Activated CD4-positive, alpha-beta memory T cell treated with anti-CD3 and anti-CD28 coated beads, Interleukin-2, amount 10 ng/mL, durations not matched to agents 7 days and 5 days (primary cell): ENCODE measurements at places on chromosomes 16 and 17.
A peak's percentile ranks its signal among the peaks of the same experiment; 100 is the strongest.

GRCh38 chr16:67397812-67398545, 4.7 kb upstream of the TPPP3 start:
- DNase-seq: no peak

GRCh38 chr17:77893144-77894044, 65.1 kb upstream of the TNRC6C start:
- DNase-seq: no peak

- no peak for DNase-seq
Observed at GRCh38 chr16:72023962-72024361, 15.4 kb downstream of the DHODH start.

DNA sequence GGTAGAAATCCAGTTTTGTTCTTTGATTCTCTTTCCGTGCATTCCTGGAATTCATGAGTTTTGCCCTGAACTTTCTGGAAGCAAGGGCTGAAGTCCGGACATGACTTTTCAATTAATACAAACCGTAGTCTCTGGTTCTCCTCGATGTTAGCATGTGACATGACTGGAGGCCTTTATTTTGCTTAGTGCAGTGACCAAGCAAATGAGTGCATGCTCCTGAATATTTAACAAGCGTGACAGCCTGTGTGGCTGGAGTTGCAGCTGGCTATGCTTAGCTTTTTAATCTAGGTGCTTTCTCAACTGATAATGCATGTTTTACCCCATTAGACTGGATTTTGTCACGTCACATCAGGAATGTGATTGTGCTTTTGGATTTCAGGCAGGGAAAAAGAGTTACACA, 302.1 kb downstream of the MAP2K6 start:
- DNase-seq: no peak

- no peak for DNase-seq
Observed at GRCh38 chr16:57637424-57637823, 9.0 kb downstream of the ADGRG1 start.

DNA sequence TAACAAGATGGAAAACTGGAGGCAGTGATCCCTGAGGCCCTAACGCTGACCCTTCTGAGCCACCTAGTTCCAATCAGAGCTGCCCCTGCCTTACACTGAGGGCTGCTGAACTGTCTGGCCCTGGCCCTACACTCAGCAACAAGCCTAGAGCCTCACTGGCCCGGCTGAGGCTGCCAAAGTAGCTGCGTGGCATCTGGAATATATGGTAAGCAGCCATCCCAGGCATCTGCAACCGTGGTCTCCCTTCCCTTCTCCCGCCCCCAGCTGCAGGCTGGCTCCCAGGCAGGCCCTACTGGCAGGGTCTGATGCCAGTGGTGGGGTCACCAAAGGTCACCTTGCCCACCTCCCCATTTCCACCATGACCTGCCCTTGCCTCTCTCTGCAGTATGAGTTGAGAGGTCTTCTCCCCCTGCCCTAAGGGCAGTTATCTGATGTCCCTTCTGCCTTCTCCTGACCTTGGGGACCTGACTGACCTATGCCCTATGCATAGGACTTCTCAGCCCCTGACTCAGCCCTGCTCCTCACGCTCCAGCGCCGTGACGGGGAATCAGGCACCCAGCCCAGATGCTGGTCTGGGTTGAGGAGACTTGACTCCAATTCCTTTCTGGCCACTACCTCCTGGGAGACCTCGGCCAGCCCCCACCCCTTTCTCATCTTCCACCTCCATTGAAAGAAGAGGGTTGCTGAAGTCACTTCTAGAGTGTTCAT, 45.3 kb downstream of the CPNE2 start:
- DNase-seq: no peak

GRCh38 chr17:45070809-45071208, 9.7 kb downstream of the NMT1 start:
- DNase-seq: no peak

DNA sequence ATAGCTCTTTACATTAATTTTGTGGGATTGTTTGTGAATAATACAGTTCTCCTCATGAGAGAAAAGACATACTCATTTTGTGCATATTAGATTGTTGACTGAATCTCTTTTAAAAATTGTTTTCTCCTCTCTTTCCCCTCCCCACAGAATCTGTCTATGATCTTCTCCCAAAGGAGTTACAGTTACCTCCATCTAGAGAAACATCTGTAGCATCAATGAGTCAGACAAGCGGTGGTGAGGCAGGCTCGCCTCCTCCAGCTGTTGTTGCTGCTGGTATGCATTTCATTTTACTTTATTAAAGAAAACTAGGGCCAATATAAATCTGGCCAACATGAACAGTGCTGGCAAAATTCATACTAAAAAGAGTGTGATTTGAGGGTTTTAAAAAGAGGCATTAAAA, 60.5 kb downstream of the NFAT5 start:
- DNase-seq: no peak

DNA sequence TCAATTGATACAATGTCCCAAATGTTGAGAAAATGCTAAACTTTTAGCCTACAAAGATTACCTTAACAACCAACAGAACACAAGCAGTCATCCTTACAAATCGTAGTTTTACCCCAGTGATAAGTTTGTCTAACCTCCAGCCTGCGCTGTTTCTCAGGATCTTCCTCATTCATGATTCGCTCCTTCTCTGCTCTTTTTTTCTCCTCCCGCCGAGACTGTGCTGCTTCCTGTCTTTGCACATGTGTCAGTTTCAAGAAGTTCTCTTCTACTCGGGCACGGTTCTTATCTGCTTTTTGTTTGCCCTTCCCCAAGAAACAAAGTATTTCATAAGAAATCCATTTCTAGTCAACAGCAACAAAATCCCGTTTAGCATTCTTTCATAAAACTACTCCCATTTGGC, 10.2 kb upstream of the STRADA start:
- peak; percentile 33 for DNase-seq

DNA sequence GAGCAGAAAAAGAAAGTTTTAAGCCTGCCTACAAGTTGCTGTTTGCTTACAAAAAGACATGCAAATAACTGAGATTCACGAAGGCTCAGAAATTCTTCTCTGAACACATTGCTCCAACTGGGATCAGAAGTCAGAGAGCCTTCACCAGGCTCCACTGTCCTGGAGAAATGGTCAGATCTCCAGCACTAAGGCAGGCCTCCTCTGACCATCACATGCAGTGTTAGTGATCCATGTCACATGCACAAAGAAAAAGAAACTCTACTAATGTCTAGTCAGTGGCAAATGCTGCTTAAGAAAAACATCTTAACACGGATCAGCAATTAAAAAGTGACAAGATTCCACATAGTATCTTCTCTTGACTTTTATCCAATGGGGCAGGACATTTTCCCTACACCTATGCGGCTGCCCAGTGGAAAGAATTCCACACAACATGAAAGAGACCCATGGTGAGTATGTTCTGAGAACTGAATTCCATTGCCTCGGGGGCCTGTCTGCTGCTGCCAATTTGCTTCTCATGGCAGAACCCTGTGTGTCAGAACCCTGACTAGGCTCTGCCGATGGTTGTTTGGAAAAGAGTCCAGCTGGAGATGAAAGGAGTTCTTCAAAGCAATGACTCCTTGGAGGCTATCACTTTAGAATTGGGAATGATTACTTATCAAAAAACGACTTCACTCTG, 96.6 kb downstream of the HIC1 start:
- DNase-seq: no peak

DNA sequence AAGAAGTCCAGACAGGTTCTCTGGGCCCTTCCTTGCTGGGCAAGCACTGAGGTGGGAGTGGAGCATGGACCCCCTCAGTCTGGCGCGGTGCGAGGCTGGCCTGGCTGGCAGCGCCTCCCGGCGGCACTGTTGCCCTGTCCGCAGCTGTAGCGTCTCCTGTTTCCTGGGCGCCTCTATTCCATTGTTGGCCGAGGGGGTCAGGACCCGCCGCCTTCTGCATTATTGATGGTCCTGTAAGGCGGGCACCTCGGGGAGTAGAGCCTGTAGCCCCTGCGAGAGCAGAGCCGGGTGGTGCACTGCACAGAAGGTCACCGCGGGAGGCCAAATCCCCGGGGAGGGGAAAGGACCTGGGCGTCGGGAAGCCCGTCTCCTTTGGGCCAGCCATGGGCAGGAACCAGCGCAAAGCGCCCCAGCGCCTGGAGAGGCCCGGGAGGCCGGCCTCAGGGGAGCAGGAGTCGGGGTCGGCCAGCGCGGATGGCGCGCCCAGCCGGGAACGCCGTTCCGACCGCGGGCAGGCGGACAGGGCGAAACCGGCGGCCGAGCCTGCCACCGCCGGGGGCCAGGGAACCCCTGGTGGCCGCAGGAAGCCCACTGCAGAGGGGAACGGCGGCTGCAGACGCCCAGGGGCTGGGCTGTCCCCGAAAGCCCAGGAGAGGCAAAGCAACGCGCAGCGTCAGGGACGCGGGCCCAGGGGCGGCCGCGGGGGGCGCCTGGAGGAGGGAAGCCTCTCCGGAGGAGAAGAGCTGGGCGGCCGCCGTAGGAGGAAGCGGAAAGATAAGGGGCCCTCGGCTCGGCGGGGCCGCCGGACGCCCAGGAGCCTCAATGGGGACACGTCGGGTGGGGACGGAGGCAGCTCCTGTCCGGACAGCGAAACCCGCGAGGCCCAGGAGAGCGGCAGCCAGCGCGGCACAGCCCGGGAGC, at the start of gene MYO15B:
Gene MYO15B (plus strand): TSS at position 126 of the 921 bp plus-strand sequence. CDS start 258 bp downstream, at position 384.
- DNase-seq: peak; percentile 41
